Tibial nerve (tissue), 4 donors: ENCODE measurements at places on chromosomes 7 and 10.

GRCh38 chr10:132850896-132851295, 64.9 kb upstream of the NKX6-2 start:
- peak; percentile 9 for DNase-seq

DNA sequence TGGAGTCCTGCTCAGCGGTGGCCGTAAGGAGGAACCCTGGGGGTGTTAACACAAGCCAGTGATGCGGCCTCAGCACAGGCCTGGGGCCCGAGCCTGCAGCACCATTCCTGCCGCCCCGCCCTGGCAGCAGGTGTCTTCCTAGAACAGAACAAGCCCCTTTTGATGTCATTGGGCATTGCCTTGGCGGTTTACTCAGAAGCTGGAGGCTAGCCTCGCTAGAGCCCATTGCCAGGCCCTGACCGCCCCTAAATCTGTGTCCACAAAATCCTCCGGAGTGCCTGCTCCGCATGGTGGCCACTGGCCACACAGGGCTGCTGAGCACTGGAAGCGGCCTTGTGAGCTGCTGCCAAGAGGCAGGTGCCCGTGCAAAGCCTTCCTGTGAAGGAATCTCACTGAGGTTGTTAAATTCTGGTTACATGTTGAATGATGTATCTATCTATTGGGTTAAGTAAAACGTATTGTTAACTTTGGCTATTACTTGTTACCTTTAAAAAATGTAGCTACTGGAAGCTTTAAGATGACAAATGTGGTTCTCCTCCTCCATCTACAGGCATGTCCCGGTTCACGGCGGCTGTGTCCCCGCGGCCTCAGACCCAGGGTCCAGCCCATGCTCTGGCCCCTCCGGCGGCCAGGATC, 1.2 kb upstream of the INPP5A start:
- no peak for DNase-seq

GRCh38 chr7:109694149-109695071, 1124.7 kb downstream of the DNAJB9 start:
- DNase-seq = no peak

GRCh38 chr10:14609178-14609577, 165.5 kb downstream of the FAM107B start:
- no peak for DNase-seq

DNA sequence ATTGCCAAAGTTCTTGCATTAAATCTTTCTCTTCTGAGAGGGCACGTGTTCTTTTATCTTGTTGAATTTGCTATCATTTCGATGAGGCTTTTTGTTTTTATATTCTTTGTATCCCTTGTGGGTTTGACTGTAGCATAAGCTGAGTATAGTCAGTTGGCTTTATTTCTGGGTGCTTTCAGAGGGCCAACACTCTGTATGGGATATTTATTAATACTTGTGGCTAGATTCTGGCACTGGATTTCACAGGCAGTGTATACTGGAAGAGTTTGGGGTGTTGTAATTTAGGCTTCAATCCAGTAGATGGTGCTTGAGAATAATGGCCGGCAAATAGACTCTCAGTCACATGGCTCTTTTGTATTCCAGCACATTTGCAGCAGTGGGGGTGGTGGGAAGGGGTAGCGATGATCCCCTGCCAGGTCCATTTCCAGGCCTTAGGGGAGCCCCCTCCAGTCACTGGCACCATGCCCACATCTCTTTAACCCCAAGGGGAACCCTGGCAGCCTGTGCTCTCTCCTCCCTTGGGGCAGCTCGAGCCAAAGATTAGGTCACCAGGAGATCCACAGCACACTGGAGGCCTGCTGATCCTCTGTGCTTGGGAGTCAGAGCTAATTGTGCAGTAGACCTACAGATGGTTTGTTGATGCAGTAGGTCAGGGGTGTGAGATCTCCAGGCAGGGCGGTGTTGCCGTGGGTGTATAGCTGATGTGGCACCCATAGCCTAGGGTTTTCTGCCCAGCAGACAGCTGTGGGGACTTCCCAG, 81.8 kb downstream of the PTPN20 start:
- DNase-seq = peak; percentile 43

- no peak for DNase-seq
Measured at GRCh38 chr10:32938554-32939061, 19.4 kb downstream of the ITGB1 start.

- no peak for DNase-seq
Measured at GRCh38 chr7:157000741-157001653, 9.5 kb downstream of the MNX1 start.
